Activated CD8-positive, alpha-beta T cell treated with anti-CD3 and anti-CD28 coated beads for 36 hours (primary cell): ENCODE measurements at places on chromosomes 7 and 10. TPM values are rescaled to one million over a fixed set of nuclear protein-coding genes. Genes with fewer than 3 reads are reported as not detected.

DNA sequence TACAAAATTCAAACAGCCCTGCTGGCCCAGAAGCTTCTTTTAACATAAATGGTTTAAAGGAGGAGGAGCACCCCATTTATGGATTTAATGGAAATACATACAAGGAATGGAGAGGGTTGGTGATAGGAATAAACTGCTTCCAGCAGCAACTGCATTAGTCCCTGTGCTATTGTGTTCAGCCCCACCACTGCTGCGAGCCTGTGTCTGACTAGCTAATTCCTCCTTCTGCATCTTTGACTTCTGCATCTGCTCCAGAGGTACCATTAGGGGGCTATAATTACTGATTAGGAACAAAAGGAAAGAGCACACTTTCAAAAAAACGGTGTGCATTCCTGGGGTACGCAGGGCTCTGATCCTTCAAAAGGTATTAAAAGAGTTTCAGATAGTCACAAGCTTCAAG, 24.8 kb downstream of the CDCA7L start:
- H3K36me3 ChIP-seq, result peaks cover 23% of the 10 kb centered on the region
- no peaks in the 10 kb centered on the region for H3K4me1 ChIP-seq
- no peak overlapping the region for H3K4me3 ChIP-seq
- no peak overlapping the region for H3K27ac ChIP-seq
- no peaks in the 10 kb centered on the region for H3K27me3 ChIP-seq

DNA sequence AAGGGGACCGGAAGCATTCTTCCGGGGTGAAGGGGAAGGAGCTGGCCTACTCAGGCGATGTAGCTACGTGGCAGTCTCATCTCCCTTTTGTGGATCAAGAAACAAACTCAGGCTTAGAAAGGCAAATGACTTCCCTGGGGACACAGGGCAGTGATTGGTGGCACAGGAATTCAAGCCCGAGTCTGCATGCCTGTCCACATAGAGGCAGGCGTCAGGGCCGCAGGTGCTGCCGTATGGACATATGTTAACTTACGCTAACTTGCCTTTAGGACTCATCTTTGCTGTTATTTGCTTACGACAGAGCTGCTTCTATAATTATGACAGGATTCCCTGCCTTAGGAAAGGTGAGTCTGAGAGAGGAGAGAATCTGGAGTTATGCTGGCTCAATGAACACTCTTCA, 42.3 kb upstream of the KLF6 start:
- H3K36me3 ChIP-seq, result no peaks in the 10 kb centered on the region
- H3K4me3 ChIP-seq, result no peak overlapping the region
- H3K27ac ChIP-seq, result peak overlapping the region; percentile 97
- H3K27me3 ChIP-seq, result no peaks in the 10 kb centered on the region
- peaks cover 49% of the 10 kb centered on the region for H3K4me1 ChIP-seq

GRCh38 chr7:113819474-113819873, 99.3 kb downstream of the PPP1R3A start:
- no peak for DNase-seq
- no peaks in the 10 kb centered on the region for H3K36me3 ChIP-seq
- H3K4me3 ChIP-seq, result no peak overlapping the region
- H3K27me3 ChIP-seq, result no peaks in the 10 kb centered on the region
- H3K27ac ChIP-seq, result no peak overlapping the region

GRCh38 chr10:46268076-46268881, 18.5 kb upstream of the ANTXRL start:
- peaks cover 50% of the 10 kb centered on the region for H3K4me1 ChIP-seq
- H3K36me3 ChIP-seq, result no peaks in the 10 kb centered on the region
- no peak overlapping the region for H3K27ac ChIP-seq
- H3K4me3 ChIP-seq, result no peak overlapping the region
- DNase-seq, result peak; percentile 81

DNA sequence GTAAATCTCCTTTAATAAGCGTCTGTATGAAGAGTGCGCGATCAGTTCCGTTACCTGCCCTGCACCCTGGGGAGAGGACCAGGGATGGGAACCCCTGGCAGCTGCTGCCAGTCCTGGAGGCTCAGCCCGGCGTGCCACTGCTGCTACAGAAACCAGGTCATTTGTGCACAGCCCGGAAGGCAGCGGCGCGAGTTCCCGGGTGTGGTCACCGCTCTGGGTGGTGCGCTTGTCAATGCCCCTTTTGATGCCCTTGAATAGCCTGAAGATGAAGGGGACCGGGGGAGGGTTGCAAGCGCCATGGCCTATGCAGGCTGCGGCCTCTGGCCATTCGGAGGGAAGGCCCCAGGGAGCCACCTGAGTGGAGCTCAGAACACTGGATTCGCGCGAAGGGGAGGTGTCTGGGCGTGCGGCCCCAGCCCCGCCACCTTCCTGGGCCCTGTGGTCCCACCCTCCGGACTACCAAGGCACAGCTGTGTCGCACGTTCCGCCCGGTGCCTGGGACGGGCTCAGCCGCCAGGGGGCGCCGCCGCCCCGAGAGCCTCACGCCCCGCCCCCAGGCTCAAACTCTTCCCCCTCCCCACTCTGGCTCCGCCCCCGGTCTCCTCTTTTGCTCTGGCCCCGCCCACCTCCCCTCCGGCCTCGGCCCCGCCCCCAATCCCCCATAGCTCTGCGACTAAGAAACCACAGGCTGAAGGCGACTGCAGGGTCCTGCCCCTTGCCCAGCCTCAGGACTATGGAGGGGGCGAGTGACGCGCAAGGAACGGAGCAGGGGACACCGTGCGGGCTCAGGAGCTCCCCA, 16.5 kb downstream of the AP5Z1 start:
- H3K4me1 ChIP-seq, result no peaks in the 10 kb centered on the region
- no peak overlapping the region for H3K27ac ChIP-seq
- no peak overlapping the region for H3K4me3 ChIP-seq
- peak; percentile 82 for DNase-seq
- peaks cover 20% of the 10 kb centered on the region for H3K36me3 ChIP-seq

Gene SPRN
- total RNA-seq, result not detected

Gene CALHM3
- total RNA-seq, result not detected
